ENCODE measurements at places on chromosomes 5 and 9. TPM values are rescaled to one million over a fixed set of nuclear protein-coding genes. Genes with fewer than 3 reads are reported as not detected.

LRRC19 gene
- total RNA-seq = not detected

TAF11L7 gene
- total RNA-seq = not detected

SPATA9 gene
- total RNA-seq = not detected

SLC46A2 gene
- not detected for total RNA-seq

SPEF2 gene
- total RNA-seq = 1.8 TPM

TSC1 gene
- total RNA-seq = 22.7 TPM
